ENCODE measurements at places on chromosomes 6 and 20.

DNA sequence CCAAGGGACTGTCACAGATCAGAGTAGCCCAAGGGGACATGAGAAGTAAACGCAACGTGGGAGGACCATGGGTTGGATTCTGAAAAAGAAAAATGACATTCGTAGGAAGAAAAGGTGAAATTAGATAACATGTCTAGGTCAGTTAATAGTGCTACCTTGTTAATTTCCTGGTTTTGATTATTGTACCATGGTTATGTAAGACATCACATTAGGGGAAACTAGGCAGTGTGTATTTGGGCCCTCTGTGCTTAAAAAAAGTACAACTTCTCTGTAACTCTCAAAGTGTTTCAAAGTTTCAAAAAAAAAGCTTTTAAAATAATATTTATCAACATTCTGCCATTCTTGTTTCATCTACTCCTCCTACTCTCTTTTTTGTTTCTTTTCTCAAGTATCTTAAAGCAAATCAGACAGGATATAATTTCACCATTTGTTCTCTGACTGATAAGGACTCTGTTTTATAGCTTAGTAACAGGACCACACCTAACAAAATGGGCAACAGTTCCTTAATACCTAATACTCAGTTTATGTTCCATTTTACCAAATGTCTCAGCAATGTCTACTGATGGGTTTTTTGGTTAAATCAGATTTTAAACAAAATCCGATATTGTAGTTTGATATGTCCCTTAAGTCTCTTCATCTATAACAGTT lies 97.1 kb upstream of the PLCB4 start:
- DNase-seq: no peak

DNA sequence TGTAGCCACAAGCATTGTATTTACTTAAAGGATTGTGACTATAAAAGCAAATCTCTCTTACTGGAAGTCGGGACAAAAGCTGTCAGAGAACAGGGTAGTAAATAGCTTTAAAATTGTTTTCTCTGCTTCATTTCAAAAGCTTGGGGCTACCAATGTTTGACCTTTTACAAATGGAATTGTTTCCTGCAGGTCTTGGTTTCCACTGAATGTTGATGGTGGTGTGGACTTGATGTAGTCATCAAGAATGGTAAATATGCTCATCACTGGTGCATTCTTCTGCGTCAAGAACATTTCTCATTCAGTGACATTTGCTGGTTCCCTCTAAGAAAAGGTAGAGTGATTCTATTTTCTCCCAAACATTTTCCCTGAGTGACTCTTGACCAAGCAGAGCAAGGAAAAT lies 435.4 kb upstream of the KHDRBS2 start:
- DNase-seq: no peak

DNA sequence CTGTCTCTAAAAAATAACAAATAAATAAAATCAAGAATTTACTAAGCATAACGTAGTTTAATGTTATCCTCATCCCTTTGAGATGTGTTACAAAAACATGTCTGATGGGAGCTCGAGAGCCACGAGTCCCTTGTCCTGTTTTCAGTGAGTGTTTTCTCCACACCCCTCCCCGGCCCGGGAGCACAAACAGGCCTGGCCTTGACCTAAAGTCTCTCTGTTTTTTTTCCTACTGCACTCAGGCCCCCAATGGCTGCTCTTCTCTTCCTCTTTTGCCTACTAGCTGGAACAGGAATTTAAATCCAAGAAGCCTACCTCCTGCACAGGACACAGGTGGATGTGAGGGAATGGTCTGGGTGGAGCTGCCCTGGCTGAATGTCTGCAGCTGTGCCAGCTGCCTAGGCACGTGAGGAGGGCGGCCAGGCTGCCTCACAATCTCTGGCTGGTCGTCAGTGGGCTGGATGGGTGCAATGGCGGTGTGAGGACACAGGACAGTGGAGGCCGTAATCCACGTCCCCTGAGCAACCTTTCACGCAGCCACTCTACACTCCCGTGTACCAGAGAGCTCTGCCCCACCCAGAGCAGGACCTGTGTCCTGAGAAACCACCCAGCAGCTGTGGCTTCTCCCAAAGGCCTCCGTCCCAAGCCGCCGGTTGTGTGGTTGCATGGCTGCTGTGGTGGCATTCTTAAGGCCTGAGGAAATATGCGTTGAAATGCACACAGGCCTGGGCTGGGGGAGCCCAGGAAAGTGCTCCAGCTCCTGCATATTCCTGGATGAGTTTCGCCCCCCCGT lies 117.5 kb downstream of the FAM120B start:
- no peak for DNase-seq

- DNase-seq: no peak
Observed at GRCh38 chr20:12700701-12701100, 308.1 kb upstream of the SPTLC3 start.

DNA sequence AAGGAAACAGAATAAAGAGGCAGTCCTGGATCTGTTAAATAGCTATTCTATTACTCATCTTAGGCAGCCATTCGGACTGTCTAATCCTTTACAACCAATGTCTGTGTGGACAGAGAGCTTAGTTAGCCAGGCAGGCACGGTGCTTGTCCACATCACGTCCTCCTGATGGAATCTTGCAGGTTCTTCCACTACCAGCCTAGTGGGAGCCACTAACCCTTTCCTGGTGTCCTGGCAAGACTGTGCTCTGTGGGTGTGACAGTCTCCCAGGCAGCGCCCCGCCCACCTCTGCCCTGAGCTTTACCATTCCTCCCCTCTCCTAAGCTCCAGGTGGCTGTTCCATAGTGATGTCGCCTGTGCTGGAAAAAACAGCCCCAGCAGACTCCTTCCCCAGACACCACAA lies 78.3 kb upstream of the CLDN20 start:
- DNase-seq: no peak

DNA sequence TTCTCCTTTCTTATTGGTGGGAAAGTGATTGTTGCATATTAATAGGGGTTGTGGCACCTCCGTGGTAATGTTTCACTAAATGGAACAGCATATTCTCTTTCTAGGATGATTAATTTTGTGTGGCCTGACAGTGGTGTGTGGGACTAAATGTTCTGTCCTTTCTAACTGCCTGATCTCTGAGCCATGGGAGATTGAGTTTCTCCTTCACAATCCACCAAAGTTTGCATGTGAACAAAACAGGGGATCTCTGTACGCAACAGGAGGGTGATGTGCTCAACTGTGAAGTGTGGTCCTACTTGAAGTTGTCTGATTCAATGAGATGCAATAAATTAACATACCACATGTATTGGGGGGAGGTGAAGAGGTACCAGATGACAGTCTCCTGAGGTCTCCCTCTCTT lies 19.3 kb downstream of the BCAS1 start:
- DNase-seq: no peak

GRCh38 chr6:72944660-72945059 lies 280.6 kb downstream of the KHDC1L start:
- DNase-seq: no peak

DNA sequence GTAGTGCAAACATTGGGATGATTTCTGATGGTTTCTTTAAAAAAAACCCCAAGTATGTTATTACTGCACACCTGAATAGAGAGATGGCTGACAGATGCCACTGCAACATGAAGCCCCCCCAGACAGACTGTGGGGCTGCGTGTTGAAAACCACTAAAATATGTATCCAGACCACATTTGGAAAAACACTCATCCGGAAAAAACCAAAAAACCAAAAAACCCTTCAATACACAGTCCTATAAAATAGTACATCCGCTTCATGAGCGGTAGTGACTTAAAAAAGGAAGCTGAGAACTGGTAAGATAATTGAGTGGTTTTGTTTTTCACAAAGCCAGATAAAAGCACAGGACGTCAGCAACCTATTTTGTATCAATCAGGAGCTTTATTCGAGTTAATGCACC lies 47.1 kb upstream of the EDN3 start:
- no peak for DNase-seq

GRCh38 chr20:15491575-15491974 lies 1081.7 kb downstream of the KIF16B start:
- DNase-seq: no peak

- DNase-seq: no peak
Observed at GRCh38 chr6:157721426-157721825, 101.6 kb upstream of the SNX9 start.

DNA sequence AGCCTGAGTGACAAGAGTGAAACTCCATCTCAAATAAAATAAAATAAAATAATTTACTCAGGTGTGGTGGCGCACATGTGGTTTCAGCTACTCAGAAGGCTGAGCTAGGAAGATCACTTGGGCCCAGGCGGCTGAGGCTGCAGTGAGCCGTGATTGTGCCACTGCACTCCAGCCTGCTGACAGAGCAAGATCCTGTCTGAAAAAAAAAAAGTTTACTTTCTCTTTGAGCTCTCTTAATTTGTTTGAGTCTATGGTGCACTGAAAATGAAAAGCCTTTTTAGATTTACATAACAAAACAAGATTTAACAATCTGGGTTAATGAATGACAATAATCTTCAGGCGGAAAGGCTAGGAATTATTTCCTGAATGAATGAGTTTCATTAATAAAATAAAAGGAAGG lies 23.3 kb upstream of the NHSL1 start:
- DNase-seq: no peak

DNA sequence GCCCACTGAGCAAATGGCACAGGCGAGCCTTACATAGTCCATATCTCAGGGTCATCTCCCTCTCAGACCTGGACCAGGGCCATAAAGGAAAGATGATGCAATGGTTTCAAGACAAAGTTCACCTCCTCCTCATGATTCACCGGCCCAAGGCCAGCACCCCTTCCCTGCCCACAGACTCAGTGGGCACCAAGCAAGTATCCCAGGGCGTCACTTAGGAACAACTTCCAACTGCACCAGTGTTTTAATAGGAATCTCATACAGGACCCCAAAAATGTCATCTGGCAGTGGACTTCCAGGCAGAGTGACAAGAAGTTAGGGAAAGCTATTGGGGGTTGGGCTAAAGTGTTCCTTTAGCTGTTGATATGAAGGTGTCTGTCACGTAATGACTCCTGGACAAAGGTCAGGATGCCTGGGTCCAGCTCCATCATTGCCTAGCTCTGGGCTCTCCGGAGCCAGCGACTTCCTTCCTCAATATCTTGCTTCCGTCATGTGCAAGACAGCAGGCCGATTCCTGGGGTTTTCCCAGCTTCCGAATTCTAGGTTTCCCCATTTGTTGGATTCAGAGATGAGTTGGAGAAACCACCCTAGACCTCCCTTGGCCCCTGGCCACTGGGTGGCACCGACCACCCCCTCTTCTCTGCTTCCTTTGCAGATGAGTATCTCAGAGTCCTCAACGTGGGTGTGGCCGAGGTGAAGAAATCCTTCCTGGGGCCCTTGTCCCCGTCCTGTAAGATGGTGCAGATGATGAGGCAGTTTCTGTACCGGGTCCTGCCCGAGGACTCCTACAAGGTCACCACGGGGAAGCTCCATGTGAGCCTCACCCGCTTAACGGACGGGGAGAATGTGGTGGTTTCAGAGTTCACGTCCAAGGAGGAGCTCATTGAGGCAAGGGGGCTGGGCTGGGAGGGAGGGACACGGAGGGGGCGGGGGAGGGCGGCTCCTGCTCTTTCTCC lies 21.1 kb downstream of the PNPLA1 start:
- no peak for DNase-seq

DNA sequence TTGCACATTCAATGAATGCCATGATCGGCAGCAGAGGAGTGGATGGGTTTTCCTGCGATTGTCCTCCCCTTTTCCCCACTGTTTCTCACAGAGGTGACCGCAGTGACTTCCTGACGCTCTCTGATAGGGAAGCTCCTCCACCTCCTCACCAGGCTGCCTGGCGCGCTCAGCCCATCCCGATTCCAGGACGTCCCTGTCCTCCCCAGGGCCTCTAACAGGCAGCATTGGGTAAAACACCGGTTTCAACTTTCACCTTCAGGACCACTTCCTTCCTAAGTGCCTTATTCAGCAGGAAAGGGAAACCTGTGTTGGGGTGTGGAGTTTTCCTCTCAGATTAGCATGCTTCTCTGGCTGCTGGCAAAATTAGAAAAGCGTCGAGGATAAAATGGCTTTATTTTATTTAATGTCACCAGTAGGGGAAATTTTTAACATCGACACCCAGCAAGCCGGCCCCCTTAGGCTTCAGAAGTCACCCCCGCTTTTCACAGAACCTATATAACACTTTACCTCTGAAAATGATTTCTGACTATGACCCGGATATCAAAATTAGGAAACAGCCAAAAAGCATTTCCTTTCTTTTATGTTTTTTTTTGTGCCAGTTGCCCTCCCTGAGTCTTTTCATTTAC lies 570.4 kb upstream of the GJE1 start:
- no peak for DNase-seq

GRCh38 chr20:36065427-36065998 lies 89.0 kb upstream of the EPB41L1 start:
- DNase-seq: no peak

GRCh38 chr6:14871221-14871620 lies 374.6 kb upstream of the JARID2 start:
- no peak for DNase-seq

GRCh38 chr20:47389867-47390347 lies 33.4 kb upstream of the ZMYND8 start:
- no peak for DNase-seq

- DNase-seq: no peak
Observed at GRCh38 chr6:166908811-166909210, 47.5 kb downstream of the RNASET2 start.

DNA sequence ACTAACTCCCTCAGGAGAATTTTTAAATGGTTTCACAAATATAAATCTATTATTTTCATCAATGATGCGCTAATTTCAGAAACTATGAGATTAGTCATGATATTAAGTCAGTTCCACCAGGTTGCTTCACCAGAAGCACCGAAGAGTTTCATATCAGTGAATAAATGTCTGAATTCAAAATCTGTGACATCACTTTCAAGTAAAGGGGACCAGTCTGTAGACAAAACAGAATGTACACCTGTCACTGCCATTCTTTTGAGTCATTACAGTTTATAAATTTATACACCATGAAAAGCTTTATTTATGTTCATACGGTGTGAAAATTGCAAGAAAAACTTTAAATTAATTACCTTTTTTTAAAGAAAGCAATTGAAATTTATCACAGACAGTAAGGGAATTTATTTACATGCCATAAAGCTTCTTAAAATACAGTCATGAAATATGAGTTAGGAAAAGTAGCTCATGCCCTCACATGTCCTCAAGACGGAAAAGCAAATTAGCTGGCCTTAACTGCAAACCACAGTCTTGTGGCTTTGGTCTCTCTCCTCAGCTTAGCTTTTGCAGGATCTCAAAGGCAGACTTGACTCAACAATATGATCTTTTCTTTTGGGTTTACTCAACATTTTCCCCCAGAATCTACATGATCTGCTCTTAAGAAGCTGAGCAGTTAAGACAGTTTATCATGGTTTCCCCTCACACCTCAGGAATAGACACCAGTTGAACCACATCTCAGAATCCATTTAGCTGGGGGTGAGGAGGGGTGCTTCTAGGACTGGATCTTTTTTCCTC lies 177.7 kb upstream of the MCHR2 start:
- no peak for DNase-seq

- no peak for DNase-seq
Observed at GRCh38 chr20:34491932-34492509, 24.2 kb upstream of the DYNLRB1 start.

- DNase-seq: no peak
Observed at GRCh38 chr6:139905404-139906052, 531.1 kb upstream of the CITED2 start.

All from stimulated activated CD8-positive, alpha-beta memory T cell treated with anti-CD3 and anti-CD28 coated beads, Interleukin-4, amount 100 ng/mL, for 4 hours (primary cell).